CD4-positive, CD25-positive, alpha-beta regulatory T cell (primary cell): ENCODE measurements at places on chromosomes 3 and 15. TPM values are rescaled to one million over a fixed set of nuclear protein-coding genes. Genes with fewer than 3 reads are reported as not detected.

GRCh38 chr3:103052236-103052830 is 617.5 kb downstream of the ZPLD1 start:
- no peak for DNase-seq

- no peak for DNase-seq
Observed at GRCh38 chr3:46981932-46982471, 2.5 kb downstream of the NBEAL2 start.

LPCAT4 gene
- 13.2 TPM for polyA plus RNA-seq

PLA2G4E gene
- not detected for polyA plus RNA-seq

DLEC1 gene
- 0.64 TPM for polyA plus RNA-seq

DNA sequence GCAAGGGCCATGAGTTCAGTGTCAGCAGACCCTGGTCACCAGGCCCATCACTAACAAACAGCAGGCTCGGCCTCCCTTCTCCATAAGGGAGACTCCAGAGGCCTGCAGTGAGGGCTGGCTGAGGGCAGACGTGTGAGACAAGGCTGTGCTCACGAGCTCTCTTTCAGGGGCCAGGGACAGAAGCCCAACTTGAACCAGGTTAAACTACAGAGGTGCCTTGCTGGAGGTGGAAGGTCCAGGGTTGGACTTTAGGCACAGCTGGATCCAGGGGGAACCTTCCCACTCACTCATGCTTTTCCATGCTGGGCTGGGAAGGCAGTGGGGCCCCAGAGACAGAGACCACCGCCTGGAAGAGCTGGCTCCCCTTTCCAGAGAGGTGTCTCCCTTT is 19.0 kb downstream of the CFAP100 start:
- DNase-seq: no peak

GRCh38 chr15:35197306-35197705 is 112.2 kb upstream of the NANOGP8 start:
- no peak for DNase-seq

ATP10A gene
- 3.7 TPM for polyA plus RNA-seq

GRCh38 chr15:89385596-89386331 is 51.1 kb upstream of the POLG start:
- DNase-seq: no peak

DNA sequence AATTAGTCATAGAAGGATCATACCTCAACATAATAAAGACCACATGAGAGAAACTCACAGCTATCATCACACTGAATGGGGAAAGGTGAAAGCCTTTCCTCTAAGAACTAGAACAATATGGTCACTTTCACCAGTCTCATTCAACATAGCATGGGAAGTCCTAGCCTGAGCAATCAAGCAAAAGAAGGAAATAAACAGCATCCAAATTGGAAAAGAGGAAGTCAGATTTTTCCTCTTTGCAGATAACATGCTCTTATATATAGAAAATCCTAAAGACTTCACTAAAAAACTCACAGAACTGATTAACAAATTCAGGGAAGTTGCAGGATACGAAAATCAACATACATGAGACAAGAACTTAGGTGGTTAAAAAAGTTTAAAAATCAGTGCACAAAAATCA is 24.7 kb downstream of the MAP3K13 start:
- DNase-seq: no peak

IRAK2 gene
- polyA plus RNA-seq: 2.6 TPM

GRCh38 chr3:37558580-37558979 is 303.1 kb upstream of the CTDSPL start:
- no peak for DNase-seq

NRG4 gene
- polyA plus RNA-seq: not detected

MESP2 gene
- not detected for polyA plus RNA-seq

FANCD2OS gene
- not detected for polyA plus RNA-seq

SLC22A13 gene
- polyA plus RNA-seq: 0.40 TPM

DNA sequence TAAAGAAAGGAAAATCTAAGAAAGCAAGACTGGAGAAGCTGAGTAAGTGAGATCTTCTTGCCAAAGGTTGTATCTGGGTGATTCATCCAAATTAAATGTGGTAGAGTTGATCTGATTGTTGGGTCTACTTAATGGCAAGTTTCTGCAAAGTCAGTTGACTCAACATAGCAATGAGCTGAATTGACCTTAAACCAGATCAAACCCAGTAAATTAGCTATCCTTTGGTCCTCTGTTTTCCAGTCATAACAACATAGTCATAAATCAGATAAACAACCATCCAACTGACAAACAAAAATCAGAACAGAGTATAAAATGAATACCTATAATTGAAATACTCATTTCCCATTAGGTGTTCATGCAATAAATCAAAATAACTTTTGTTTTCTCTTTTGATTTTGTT is 142.6 kb upstream of the CFAP20DC start:
- DNase-seq: no peak

DNA sequence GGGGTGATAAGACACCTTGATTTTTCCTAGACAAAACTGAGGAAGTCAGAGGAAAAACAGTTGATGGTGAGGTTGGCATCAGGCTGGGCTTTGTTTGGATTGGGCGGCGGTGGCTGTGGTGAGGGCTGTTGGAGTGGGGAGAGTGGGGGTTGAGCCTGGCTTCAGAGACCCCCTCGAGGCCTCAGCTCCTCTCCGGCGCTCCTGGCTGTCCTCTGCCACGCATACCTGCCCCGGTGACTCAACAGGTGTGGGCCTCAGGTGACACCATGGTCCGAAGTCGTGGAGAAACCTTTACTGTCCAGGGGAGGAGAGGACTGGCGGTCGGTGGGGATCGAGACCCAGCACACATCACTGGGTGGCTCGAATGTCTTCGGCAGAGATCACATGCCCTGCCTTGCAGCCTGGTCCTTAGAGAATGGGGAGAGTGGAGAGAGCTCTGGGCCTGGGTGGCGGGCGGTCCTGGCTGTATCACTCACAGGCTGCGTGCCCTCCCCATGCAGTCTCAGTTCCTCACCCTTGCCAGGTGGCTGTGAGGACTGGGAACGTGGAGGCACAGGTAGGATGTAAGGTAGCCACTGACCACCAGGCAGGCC is 2.6 kb downstream of the APBA2 start:
- DNase-seq: no peak

STRA6 gene
- polyA plus RNA-seq: not detected

AGBL1 gene
- polyA plus RNA-seq: not detected

MYO5C gene
- polyA plus RNA-seq: 1.5 TPM

CLRN1 gene
- not detected for polyA plus RNA-seq

DNA sequence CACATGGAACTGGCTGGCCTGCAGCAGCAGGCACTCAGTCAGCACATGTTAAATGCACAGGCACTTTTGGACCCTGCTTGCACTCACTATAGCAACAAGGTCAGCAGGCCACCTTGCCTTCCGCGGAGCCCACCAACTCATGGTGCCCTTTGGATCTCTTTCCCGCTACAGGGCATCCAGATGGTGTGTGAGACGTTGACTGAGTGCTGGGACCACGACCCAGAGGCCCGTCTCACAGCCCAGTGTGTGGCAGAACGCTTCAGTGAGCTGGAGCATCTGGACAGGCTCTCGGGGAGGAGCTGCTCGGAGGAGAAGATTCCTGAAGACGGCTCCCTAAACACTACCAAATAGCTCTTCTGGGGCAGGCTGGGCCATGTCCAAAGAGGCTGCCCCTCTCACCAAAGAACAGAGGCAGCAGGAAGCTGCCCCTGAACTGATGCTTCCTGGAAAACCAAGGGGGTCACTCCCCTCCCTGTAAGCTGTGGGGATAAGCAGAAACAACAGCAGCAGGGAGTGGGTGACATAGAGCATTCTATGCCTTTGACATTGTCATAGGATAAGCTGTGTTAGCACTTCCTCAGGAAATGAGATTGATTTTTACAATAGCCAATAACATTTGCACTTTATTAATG is 85.0 kb downstream of the TGFBR2 start:
- DNase-seq: no peak

- DNase-seq: no peak
Observed at GRCh38 chr3:55812394-55813013, 325.4 kb upstream of the WNT5A start.

GABRB3 gene
- 0.91 TPM for polyA plus RNA-seq

- DNase-seq: no peak
Observed at GRCh38 chr3:120031561-120031960, 62.7 kb downstream of the GSK3B start.

DNA sequence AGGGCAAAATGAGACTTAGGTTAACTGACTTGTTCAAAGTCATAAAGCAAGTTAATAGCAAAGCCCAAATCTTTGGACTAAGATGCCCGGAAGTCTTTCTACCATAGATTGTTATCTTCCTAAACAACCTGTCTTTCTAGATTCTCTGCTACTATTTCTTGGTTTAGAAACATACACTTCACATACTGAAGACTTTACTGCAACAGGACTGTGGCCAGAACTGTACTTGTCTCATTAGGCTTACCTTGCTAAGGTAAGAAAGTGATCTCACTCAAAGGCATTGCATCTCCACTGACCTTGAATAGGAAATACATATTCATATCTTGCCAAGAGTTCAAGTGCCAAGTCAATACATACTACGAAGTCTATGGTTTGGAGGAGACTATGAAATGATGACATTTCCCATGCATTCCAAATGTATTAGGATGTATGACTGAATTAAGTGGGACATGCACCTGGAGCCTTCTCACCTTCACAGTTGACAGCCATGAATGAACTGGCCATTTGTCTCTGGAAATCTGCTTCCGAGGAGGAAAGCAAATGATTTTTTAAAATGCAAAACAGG is 5.0 kb downstream of the ZDHHC3 start:
- DNase-seq: no peak
